ENCODE measurements at places on chromosomes 5 and 9.
A peak's percentile ranks its signal among the peaks of the same experiment; 100 is the strongest.

GRCh38 chr5:32020271-32020670 lies 153.8 kb downstream of the GOLPH3 start:
- H3K27ac ChIP-seq: no peak overlapping the region
- no peak for DNase-seq
- no peaks in the 10 kb centered on the region for H3K36me3 ChIP-seq
- H3K4me1 ChIP-seq: peaks cover 26% of the 10 kb centered on the region

- H3K36me3 ChIP-seq: no peaks in the 10 kb centered on the region
- no peaks in the 10 kb centered on the region for H3K27me3 ChIP-seq
- DNase-seq: no peak
- H3K4me3 ChIP-seq: no peak overlapping the region
Observed at GRCh38 chr5:16803831-16804230, 132.3 kb downstream of the MYO10 start.

GRCh38 chr5:94545870-94546625 lies 72.4 kb downstream of the KIAA0825 start:
- no peak for DNase-seq
- H3K4me1 ChIP-seq: no peaks in the 10 kb centered on the region
- no peaks in the 10 kb centered on the region for H3K27me3 ChIP-seq
- no peak overlapping the region for H3K27ac ChIP-seq
- no peak overlapping the region for H3K4me3 ChIP-seq

- no peak overlapping the region for H3K4me3 ChIP-seq
- no peak overlapping the region for H3K27ac ChIP-seq
- no peaks in the 10 kb centered on the region for H3K36me3 ChIP-seq
- no peaks in the 10 kb centered on the region for H3K4me1 ChIP-seq
Observed at GRCh38 chr9:98874721-98875255, 67.3 kb downstream of the GALNT12 start.

GRCh38 chr9:119793218-119793617 lies 424.0 kb upstream of the BRINP1 start:
- no peaks in the 10 kb centered on the region for H3K4me1 ChIP-seq
- H3K27ac ChIP-seq: no peak overlapping the region
- H3K27me3 ChIP-seq: no peaks in the 10 kb centered on the region
- DNase-seq: no peak
- no peak overlapping the region for H3K4me3 ChIP-seq
- no peaks in the 10 kb centered on the region for H3K36me3 ChIP-seq

DNA sequence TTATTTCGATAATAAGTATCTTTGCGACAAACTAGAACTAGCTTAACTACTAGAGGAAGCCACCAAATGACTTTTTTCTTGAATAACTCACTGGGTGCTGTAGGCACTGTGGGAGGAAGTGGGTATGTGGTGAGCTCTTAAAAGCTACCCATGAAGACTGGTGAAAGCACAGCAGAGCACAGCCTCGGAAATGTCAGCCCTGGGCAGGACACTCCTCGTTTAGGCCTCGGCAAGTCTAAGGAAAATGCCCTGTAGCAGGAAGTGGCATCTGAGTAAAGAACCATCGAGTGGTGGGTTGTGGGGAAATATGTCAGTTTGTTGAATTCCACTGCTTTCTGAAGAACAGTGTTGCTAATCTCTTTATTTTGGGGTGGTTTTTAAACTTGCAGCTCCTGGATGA lies 44.0 kb upstream of the NCS1 start:
- H3K4me1 ChIP-seq: peaks cover 25% of the 10 kb centered on the region
- no peak overlapping the region for H3K4me3 ChIP-seq
- DNase-seq: no peak
- peak overlapping the region; percentile 56 for H3K27ac ChIP-seq

DNA sequence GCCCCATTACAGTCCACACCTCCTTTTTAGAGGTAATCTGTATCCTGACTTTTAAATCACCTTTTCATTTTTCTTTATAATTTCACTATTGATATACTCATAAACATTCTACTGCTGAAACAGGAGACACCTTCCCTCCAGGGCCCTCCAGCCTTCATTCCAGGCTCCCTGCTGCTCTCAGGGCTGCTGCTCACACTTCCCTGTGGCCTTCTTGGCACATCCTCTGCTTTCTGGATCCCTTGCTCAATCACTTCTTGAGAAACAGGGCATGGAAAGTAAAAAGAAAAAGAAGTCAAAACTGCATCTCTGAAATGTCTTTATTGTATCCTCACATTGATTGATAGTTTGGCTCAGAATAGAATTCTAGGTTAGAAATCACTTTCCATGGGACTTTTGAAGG lies 19.3 kb upstream of the WNT8A start:
- no peaks in the 10 kb centered on the region for H3K4me1 ChIP-seq
- no peak overlapping the region for H3K27ac ChIP-seq
- H3K4me3 ChIP-seq: no peak overlapping the region
- H3K27me3 ChIP-seq: no peaks in the 10 kb centered on the region
- no peak for DNase-seq

GRCh38 chr9:120562861-120563443 lies 17.0 kb downstream of the CDK5RAP2 start:
- peak overlapping the region; percentile 6 for H3K27ac ChIP-seq
- H3K4me3 ChIP-seq: no peak overlapping the region
- DNase-seq: no peak
- H3K36me3 ChIP-seq: peaks cover 37% of the 10 kb centered on the region
- H3K27me3 ChIP-seq: no peaks in the 10 kb centered on the region

- no peak for DNase-seq
- no peaks in the 10 kb centered on the region for H3K36me3 ChIP-seq
- no peak overlapping the region for H3K4me3 ChIP-seq
- H3K4me1 ChIP-seq: no peaks in the 10 kb centered on the region
- no peaks in the 10 kb centered on the region for H3K27me3 ChIP-seq
Observed at GRCh38 chr5:138053554-138053953, 20.7 kb upstream of the FAM13B start.

- H3K4me3 ChIP-seq: no peak overlapping the region
- H3K36me3 ChIP-seq: no peaks in the 10 kb centered on the region
- no peak for DNase-seq
- no peaks in the 10 kb centered on the region for H3K27me3 ChIP-seq
- peak overlapping the region; percentile 47 for H3K27ac ChIP-seq
Observed at GRCh38 chr5:154370119-154370518, 75.7 kb upstream of the SAP30L start.

DNA sequence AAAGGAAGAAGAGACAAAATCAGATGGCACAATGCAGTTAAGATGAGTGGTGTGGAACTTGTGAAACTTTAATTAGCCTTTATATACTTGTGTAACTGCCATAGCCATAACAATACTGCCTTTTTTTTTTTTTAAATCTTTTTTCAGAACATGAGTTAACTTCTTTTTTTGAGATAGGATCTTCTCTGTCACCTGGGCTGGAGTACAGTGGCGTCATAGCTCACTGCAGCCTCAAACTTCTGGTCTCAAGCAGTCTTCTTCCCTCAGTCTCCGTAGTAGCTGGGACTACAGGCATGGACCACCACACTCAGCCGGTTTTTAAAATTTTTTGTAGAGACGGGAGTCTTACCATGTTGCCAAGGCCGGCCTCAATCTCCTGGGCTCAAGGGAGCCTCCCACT lies 37.2 kb downstream of the GPBP1 start:
- H3K4me1 ChIP-seq: peaks cover 36% of the 10 kb centered on the region
- no peak overlapping the region for H3K4me3 ChIP-seq
- H3K27me3 ChIP-seq: no peaks in the 10 kb centered on the region
- no peak for DNase-seq

GRCh38 chr5:138874771-138875551 lies at the start of gene LRRTM2:
TSS of gene LRRTM2 (minus strand) at chr5:138875335. CDS start at chr5:138874911, 424 bp downstream.
- no peaks in the 10 kb centered on the region for H3K27me3 ChIP-seq
- DNase-seq: no peak
- H3K4me1 ChIP-seq: peaks cover 60% of the 10 kb centered on the region
- no peak within 1 kb of the TSS for H3K27ac ChIP-seq
- no peaks in the 10 kb centered on the region for H3K36me3 ChIP-seq
- peak within 1 kb of the TSS; percentile 6 for H3K4me3 ChIP-seq

- H3K27ac ChIP-seq: no peak overlapping the region
- no peak for DNase-seq
- no peaks in the 10 kb centered on the region for H3K36me3 ChIP-seq
- H3K4me3 ChIP-seq: no peak overlapping the region
- H3K27me3 ChIP-seq: no peaks in the 10 kb centered on the region
Observed at GRCh38 chr5:9335754-9336495, 209.9 kb downstream of the SEMA5A start.

GRCh38 chr9:23543419-23543818 lies 282.6 kb downstream of the ELAVL2 start:
- no peaks in the 10 kb centered on the region for H3K36me3 ChIP-seq
- no peaks in the 10 kb centered on the region for H3K4me1 ChIP-seq
- no peak overlapping the region for H3K4me3 ChIP-seq
- no peak for DNase-seq
- H3K27ac ChIP-seq: no peak overlapping the region

All from suprapubic skin (tissue), 4 donors.